ENCODE measurements at places on chromosomes 2 and 18. TPM values are rescaled to one million over a fixed set of nuclear protein-coding genes. Genes with fewer than 3 reads are reported as not detected.

Gene DSC2
- polyA plus RNA-seq, result not detected

Gene SIX3
- not detected for polyA plus RNA-seq

Gene PKDCC
- polyA plus RNA-seq, result 48.4 TPM

Gene NYAP2
- polyA plus RNA-seq, result not detected

Gene RAB17
- polyA plus RNA-seq, result 0.09 TPM

Gene AKAIN1
- polyA plus RNA-seq, result not detected

Gene DPP10
- polyA plus RNA-seq, result not detected

Gene SERPINB5
- polyA plus RNA-seq, result 0.02 TPM

Gene NPAS2
- 4.9 TPM for polyA plus RNA-seq

Gene CYS1
- 0.31 TPM for polyA plus RNA-seq

Gene GPR35
- polyA plus RNA-seq, result 0.09 TPM

Gene NAT8
- polyA plus RNA-seq, result not detected

Gene LINC00305
- not detected for polyA plus RNA-seq

Gene ANKRD62
- not detected for polyA plus RNA-seq

Gene UGT1A3
- not detected for polyA plus RNA-seq

GRCh38 chr18:45290364-45290763 is 324.9 kb upstream of the SLC14A2 start:
- DNase-seq, result no peak

GRCh38 chr2:206062724-206063123 is 23.2 kb downstream of the INO80D start:
- DNase-seq, result no peak

- DNase-seq, result no peak
Measured at GRCh38 chr2:29269765-29270109, 154.5 kb downstream of the CLIP4 start.

DNA sequence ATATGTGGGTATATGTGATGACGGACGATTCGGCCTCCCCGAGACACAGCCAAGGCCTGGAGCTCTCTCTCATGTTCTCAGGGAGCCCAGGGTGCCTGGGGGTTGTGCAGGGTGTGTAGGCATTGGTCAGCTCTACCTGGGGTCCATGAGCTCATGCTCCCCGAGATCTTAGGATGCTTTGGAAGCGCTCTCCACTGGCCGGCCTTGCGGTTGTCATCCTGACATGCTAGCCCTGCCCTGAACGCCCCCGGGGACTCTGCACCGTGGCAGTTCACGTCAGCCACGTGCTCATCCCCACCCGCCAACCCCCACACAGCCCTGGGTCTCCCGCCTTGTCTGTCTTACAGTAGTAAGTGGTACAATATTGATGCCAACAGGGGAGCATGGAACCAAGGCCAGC is 67.8 kb downstream of the RTP5 start:
- DNase-seq, result no peak

GRCh38 chr2:73037947-73038585 is 33.4 kb downstream of the SFXN5 start:
- no peak for DNase-seq

DNA sequence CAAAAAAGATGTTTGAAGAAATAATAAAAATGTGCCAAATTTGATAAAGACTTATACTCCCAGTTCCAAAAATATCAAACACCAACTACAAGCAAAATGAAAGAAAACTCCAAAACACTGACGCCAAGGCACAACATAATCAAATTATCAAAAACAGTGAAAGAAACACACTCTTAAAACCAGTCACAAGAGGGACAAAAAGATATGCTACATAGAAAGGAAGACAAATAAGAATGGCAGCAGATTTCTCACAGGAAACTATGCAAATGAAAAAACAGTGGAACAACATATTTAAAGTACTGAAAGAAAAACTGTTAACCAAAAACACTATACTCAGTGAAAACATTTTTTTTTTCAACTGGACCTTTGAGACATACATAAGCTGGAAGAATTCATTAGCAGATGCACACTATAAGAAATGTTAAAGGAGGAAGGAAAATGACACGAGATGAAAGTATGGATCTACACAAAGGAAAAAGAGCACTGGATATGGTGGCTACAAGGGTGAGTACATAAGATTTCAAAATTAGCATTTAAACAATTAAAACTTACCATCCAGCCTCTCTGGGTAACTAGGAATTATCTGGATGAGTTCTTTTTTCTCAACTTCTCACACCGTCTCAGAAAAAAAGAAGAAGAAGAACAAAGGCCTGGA is 94.0 kb upstream of the ACVR1C start:
- peak; percentile 24 for DNase-seq

DNA sequence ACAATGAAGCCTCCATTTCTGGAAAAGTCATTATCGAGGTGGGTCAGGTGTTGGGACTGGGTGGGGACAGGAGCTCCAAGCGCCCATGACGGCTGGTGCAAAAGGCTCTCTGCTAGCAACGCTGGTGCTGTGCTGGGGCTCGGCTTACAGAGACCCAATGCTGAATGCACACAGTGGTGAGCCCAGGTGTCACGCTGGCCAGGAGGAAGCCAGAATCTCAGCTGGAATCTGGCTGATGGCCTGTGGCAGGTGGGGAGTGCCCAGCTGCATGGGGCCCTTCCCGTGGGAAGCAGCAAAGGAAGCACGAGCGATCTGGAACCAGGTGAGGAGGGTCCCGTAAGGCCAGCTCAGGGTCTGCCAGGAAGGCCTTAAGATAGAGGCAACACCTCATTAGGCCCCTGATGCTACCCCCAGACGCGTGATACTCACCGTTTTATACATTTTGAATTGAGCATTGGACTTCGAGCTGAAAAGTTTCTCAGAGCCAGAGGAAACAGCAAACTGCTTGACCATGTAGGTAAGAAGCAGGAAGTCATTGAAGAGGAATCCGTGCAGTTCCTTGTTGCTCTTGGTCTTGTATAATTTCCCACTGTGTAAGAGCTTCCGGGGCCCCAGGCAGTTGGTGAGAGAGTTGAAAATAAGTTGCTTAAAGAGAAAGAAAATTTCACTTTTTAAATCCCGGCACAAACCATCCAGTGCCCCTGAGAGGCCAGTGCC is 34.7 kb downstream of the FAM228A start:
- no peak for DNase-seq

DNA sequence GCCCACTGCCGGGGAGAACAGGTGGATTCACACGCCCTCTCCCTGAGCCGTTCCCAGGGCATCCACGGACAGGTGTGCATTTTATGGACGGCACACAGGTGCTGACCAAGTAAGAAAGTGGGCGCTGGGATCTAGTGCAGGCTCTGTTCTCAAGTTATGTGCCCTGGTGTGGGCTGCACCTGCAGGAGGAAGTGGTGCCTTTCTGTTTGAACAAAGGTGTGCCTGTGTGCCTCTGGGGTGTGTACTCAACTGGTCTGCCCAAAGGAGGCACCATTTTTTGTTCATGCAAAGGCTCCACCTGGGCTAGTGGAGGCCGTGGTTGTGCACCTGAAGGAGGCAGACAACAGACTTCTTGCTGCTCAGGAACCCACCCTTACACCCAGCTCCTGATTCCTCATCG is 88.2 kb upstream of the HK2 start:
- no peak for DNase-seq

- no peak for DNase-seq
Measured at GRCh38 chr18:59177485-59177884, 37.8 kb downstream of the SEC11C start.

DNA sequence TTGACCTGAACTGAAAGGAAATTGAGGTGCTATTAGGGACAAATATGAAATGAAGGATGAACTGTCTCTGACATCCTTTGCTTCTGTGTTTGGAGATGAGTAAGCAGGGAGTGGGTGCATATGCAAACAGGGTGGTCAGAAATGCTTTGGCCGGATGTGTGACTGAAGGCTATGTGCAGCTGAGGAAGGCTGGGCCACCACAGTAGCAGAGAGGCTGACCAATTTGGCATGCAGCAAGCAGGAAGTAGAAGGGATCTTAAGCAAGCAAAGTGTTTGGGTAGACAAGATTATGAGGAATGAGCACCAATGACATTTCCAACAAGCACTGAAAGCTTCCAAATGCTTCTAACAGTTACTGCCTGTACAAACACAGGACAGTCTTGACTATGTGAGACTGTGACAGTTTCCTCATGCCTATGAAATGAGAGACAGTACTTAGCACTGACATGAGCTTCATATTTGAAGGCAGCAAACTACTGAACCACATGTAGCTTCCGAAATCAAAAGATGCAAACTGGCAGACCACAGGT is 3.3 kb upstream of the ACTR3 start:
- peak; percentile 94 for DNase-seq

- DNase-seq, result peak; percentile 81
Measured at GRCh38 chr18:3665780-3666525, 216.0 kb downstream of the TGIF1 start.

DNA sequence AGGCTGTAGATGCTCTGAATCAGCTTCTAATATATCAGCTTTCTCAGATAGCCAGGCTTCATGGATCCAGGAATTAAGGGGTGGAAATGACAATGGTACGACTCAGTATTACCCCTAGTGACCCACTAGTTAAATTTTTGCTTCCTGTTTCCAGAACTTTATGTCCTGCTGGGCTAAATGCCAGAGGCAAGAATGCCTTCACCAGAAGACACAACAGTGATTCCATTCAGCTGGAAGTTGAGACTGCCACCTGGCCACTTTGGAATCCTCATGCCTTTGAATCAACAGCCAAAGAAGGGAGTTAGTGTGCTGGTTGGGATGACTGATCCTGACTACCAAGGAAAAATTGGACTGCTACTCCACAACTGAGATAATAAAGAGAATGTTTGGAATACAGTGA is 239.1 kb downstream of the ASXL3 start:
- peak; percentile 22 for DNase-seq

GRCh38 chr18:13452871-13453680 is 234.5 kb downstream of the LDLRAD4 start:
- no peak for DNase-seq

GRCh38 chr2:71696381-71696780 is 243.0 kb downstream of the DYSF start:
- no peak for DNase-seq

- DNase-seq, result peak; percentile 95
Measured at GRCh38 chr18:3593381-3593903, 143.5 kb downstream of the TGIF1 start.

DNA sequence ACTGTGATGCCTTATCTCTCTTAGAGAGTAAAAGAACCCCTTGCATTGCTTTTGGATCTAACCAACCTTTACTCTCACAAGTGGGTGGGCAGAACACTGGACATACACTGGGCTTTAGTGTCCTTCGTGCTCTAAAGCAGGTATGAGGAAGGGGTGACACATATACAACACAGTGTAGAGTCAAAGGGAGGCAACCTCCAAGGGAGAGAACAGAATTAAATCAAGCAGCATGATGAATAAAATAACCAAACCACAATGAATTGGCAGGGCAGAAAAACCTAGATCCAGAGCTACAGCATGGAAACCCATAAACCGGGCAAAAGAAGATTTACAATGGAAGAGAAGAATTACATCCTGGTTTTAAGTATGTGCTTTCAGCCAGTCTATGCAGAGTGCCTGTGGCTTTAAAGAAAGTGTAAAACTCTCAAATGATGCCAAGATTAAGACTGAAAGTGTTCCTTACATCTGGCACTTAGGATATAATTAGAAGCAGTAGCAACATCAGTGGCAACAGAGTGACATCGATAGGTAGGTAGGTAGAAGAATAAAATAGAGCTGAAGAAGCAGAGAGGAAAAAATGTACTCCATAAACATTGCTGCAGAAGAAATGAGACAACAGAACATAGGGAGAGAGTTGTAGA is 191.7 kb upstream of the ZC3H15 start:
- DNase-seq, result no peak

DNA sequence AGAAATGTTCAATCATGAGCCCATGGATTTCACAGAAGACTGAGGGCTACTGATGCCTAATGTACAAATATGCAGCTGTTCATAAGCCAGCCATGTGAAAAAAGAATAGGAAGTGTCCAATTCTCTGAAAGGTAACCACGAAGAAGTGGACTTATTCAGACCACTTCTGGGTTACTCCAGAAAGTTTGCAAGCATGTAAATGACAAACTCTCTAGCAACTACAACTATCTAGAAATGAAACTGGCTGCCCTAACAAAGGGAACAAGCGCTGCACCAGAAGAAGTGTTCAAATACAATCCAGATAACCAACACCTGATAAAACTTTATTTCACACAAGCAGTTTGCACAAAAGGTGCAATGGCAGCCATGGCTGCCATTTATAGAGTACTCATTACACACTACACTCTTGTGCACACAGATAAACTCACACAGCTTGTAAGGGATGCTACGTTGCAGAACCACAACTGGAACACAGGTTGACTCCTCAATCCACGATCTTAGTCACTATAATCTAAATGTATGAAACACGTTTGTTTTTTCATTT is 13.9 kb downstream of the MBOAT2 start:
- DNase-seq, result no peak

GRCh38 chr18:38257661-38258060 is 692.1 kb upstream of the CELF4 start:
- DNase-seq, result no peak

DNA sequence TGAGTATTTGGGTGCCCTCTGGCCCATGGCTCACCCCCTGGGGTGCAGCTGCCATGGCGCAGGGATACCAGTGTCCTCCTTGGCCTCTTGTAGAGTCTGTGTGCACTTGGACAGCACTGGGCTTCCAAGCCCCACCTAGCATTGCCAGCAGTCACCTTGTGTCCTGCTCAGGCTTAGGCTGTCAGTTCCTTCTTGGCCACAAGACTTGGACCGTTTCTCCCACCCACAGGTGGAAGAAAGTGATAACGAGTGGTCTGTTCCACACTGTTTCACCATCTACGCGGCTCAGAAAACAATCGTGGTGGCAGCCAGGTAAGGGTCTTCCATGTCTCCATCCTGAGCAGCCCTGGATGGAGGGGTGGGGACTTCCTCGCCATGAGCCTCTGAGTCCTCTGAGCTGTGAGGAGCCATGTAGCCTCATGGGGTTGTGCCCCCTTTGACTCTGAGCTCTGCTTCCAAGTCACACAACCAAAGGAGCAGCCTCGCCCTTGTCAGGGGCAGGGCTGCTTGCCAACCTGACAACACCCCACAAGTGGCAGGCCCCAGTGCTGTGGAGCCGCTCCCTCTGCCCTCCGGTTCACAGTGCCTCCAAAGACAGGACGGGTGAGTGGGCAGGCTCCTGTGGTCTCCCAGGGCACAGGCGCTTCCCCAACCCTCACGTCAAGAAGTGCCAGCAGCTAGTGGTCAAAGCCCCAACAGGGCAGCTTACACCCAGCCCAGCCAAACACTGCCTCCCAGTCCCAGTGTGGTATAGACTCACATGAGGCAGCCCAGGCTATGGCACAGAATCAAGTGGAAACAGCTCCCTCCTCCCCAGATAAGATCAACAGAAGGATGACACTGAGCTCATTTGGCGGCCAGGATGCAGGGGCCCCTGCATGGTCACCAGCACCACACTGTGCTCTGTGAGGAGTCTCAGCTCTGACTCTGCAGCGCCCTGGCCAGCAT is 18.4 kb downstream of the STK25 start:
- DNase-seq, result no peak

GRCh38 chr18:23710068-23710527 is 20.8 kb downstream of the LAMA3 start:
- peak; percentile 98 for DNase-seq

DNA sequence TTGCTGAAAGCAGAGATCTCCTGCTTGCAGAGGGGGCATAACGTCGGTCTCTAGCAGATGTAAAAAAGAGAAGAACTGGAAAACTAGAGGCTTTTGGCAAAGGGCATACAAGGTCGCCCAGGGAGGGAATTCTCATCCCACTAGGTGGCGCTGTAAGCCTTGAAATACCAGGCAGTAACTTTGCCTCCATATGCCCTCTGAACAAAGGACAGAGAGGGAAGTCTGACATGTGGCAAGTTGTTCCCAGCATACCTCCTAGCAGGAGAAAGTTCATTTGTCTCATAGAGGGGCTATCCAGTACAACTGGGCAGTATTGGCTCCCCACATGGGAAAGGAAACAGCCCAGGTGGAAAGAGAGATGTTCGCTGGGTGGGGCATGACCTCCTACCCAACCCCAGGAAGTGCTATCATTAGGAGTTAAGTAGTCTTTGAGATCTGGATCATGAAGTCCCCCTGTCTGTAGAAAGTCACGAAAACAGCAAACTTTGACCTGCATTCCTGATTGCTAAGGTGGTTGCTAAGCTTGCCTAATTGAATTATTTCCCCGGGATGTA is 39.9 kb downstream of the STK17B start:
- peak; percentile 25 for DNase-seq

Data from fibroblast of lung (primary cell).